Transverse colon (tissue), 4 donors: ENCODE measurements at places on chromosomes 2 and 18. TPM values are rescaled to one million over a fixed set of nuclear protein-coding genes. Genes with fewer than 3 reads are reported as not detected.

The HDAC4 gene
- total RNA-seq: 192 TPM

DNA sequence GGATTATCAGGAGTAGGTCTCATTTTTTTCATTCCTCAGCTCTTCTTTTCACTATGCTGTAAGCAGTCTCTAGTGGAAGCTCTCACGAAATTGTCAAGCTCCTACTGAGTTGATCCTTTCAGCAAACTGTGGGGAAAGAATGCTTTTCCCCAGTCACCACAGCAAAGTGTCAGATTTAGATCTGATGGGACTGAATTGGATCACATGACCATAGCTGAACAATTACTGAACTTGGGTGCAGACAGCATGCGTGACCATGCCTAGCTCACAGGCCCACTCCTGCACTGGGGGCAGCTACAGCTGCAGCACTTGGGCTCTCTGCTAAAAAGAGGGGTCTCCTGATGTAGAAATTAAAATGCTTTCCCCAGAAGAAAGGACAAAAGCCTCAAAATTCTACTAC, 3.1 kb downstream of the ARHGAP15 start:
- no peak overlapping the region for H3K4me3 ChIP-seq
- no peaks in the 10 kb centered on the region for H3K4me1 ChIP-seq
- no peaks in the 10 kb centered on the region for H3K27me3 ChIP-seq
- no peak overlapping the region for H3K27ac ChIP-seq
- no peak for DNase-seq
- H3K36me3 ChIP-seq: no peaks in the 10 kb centered on the region

DNA sequence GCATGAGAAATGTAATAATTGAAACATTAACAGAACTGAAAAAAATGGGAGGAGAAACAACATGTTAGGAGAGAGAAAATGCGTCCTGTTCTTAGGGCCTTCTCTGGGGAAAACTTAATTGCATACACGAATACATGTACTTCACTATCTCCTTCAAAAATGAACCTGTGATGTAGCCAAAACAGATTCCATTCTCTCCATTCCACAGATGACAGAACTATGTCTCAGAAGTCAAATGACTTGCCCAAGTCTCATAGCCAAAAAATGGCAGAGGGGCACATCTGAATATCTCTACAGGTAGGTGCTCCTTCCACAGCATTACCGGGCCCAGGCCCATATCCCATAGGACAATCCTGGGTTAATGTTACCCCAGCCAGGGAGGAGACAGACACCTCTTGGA, 3.9 kb upstream of the DCTN1 start:
- H3K4me1 ChIP-seq: peaks cover 29% of the 10 kb centered on the region
- H3K4me3 ChIP-seq: no peak overlapping the region
- H3K27ac ChIP-seq: no peak overlapping the region
- no peak for DNase-seq
- H3K27me3 ChIP-seq: no peaks in the 10 kb centered on the region
- no peaks in the 10 kb centered on the region for H3K36me3 ChIP-seq

GRCh38 chr2:221896505-221897151, 324.5 kb upstream of the EPHA4 start:
- no peaks in the 10 kb centered on the region for H3K27me3 ChIP-seq
- no peaks in the 10 kb centered on the region for H3K36me3 ChIP-seq
- H3K27ac ChIP-seq: no peak overlapping the region
- no peak overlapping the region for H3K4me3 ChIP-seq

The ANKRD23 gene
- total RNA-seq: 22.7 TPM

DNA sequence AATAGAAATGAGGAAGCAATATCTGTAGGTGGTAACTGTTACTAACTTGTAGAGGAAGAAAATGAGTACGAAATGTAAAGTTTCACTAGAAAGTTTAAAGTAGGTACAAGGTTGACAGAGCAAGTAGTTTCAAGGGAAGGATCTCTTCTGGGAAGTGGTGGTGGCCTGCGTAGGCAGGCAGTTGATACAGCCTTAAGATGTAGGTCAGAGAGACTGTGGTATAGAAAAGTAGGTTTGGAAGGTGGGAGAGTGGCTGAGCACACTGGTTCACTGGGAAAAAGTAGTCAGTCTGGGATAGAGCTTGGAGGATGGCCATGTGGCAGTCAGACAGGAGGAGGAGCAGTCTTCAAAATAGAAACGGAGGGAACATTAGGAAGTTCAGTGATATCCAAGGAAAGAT, 23.5 kb downstream of the KDM3A start:
- peak overlapping the region; percentile 7 for H3K27ac ChIP-seq
- peaks cover 22% of the 10 kb centered on the region for H3K4me1 ChIP-seq
- peaks cover 72% of the 10 kb centered on the region for H3K36me3 ChIP-seq
- H3K4me3 ChIP-seq: no peak overlapping the region

GRCh38 chr2:201987426-201987825, 46.2 kb upstream of the FZD7 start:
- no peak for DNase-seq
- no peak overlapping the region for H3K4me3 ChIP-seq
- no peaks in the 10 kb centered on the region for H3K36me3 ChIP-seq
- H3K27me3 ChIP-seq: no peaks in the 10 kb centered on the region

The GPC1 gene
- 23.9 TPM for total RNA-seq

- no peaks in the 10 kb centered on the region for H3K27me3 ChIP-seq
- no peak overlapping the region for H3K27ac ChIP-seq
- DNase-seq: no peak
- H3K4me1 ChIP-seq: no peaks in the 10 kb centered on the region
- H3K4me3 ChIP-seq: no peak overlapping the region
These were observed 89.8 kb downstream of the TGOLN2 start for GRCh38 chr2:85237849-85238565.

The PRKD3 gene
- 33.7 TPM for total RNA-seq

The LOXHD1 gene
- 0.16 TPM for total RNA-seq

- no peaks in the 10 kb centered on the region for H3K27me3 ChIP-seq
- no peak overlapping the region for H3K27ac ChIP-seq
- H3K4me1 ChIP-seq: peaks cover 3% of the 10 kb centered on the region
- H3K36me3 ChIP-seq: no peaks in the 10 kb centered on the region
These were observed 54.3 kb downstream of the RAB10 start for GRCh38 chr2:26088038-26088643.

DNA sequence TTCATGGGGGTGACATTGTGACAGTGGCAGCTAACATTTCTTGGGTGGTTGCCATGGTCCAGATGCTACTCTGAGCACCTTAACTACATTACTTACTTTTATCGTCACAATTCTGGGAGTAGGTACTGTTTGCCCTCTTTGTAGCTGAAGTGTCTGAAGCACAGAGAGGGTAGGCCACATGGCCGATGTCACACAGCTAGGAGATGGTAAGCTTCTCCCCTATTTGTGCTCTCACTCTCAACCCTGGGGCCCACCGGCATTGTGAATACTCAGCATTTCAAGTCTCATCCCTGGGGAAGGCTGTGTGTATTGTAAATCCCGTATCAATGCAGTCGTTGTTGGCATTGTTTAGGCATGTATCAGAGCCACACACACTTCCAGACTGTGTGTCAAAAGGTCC, 136.6 kb downstream of the ACOXL start:
- no peak overlapping the region for H3K27ac ChIP-seq
- no peaks in the 10 kb centered on the region for H3K36me3 ChIP-seq
- no peak overlapping the region for H3K4me3 ChIP-seq
- H3K27me3 ChIP-seq: no peaks in the 10 kb centered on the region
- no peaks in the 10 kb centered on the region for H3K4me1 ChIP-seq
- no peak for DNase-seq

The CRYBA2 gene
- not detected for total RNA-seq

The SERPINB4 gene
- not detected for total RNA-seq

GRCh38 chr2:205755923-205756322, 73.6 kb downstream of the NRP2 start:
- no peak for DNase-seq
- H3K27me3 ChIP-seq: no peaks in the 10 kb centered on the region
- H3K36me3 ChIP-seq: no peaks in the 10 kb centered on the region
- peaks cover 15% of the 10 kb centered on the region for H3K4me1 ChIP-seq

DNA sequence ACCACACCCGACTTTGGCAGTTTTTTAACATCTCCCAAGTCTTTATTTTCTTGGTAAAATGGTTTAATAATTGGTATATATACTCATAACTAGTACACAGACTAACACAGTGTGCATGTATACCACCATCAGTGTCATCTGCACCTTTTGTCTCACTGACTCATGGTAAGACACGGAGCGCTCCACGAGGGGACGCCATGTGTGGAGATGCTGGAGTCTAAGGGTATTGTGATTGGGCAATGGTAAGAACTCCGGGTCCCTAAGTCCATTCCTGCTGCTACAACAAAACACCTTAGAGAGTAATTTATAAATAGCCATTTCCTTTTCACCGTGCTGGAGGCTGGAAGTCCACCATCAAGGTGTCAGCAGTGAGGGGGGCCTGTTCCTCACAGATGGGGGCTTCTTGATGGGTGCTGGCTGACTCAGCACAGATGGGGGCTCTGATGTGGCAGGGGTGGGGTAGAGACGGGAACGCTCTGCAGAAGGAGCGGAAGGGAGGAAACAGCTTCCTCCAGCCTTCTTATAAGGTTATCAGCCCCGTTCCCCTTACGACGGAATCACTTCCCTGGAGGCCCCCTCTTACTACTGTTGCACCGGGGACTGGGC, 42.0 kb upstream of the EDAR start:
- H3K4me1 ChIP-seq: peaks cover 7% of the 10 kb centered on the region
- H3K4me3 ChIP-seq: peak overlapping the region; percentile 33
- peak overlapping the region; percentile 56 for H3K27ac ChIP-seq
- no peaks in the 10 kb centered on the region for H3K36me3 ChIP-seq
- no peak for DNase-seq
- no peaks in the 10 kb centered on the region for H3K27me3 ChIP-seq

The RNU2-63P gene
- total RNA-seq: not detected

The HMSD gene
- not detected for total RNA-seq

- H3K27ac ChIP-seq: no peak overlapping the region
- no peak for DNase-seq
- no peaks in the 10 kb centered on the region for H3K4me1 ChIP-seq
- no peak overlapping the region for H3K4me3 ChIP-seq
These were observed 55.9 kb downstream of the LYPD6B start for GRCh38 chr2:149094217-149095015.

DNA sequence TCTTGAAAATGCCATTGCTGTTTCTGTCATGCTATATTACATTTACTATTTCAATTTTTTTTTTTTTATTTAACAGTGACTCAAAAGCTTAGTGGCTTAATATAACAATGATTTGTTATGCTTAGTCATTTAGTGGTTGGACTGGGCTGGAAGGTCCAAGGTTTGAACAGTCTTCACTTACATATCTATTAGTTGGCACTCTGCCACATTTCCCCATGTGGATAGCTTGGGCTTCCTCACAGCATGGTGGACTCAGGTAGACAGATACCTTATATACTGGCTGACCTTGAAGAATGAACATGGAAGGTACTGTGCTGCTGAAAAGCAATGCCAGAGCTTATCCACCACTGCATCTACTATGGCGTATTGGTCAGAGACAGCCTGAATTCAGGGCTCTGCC, 909.5 kb upstream of the SOX11 start:
- no peak for DNase-seq
- H3K36me3 ChIP-seq: no peaks in the 10 kb centered on the region
- no peak overlapping the region for H3K27ac ChIP-seq
- no peak overlapping the region for H3K4me3 ChIP-seq

GRCh38 chr18:78611869-78612268, 367.7 kb upstream of the SALL3 start:
- H3K27me3 ChIP-seq: no peaks in the 10 kb centered on the region
- no peak for DNase-seq
- H3K36me3 ChIP-seq: no peaks in the 10 kb centered on the region
- H3K4me1 ChIP-seq: no peaks in the 10 kb centered on the region
- H3K4me3 ChIP-seq: no peak overlapping the region

The SCYGR6 gene
- not detected for total RNA-seq

- H3K36me3 ChIP-seq: no peaks in the 10 kb centered on the region
- H3K4me3 ChIP-seq: no peak overlapping the region
- no peak overlapping the region for H3K27ac ChIP-seq
These were observed 45.2 kb downstream of the ADNP2 start for GRCh38 chr18:80154293-80154692.

- no peak for DNase-seq
- H3K4me1 ChIP-seq: no peaks in the 10 kb centered on the region
- H3K27me3 ChIP-seq: no peaks in the 10 kb centered on the region
- H3K36me3 ChIP-seq: no peaks in the 10 kb centered on the region
These were observed 679.1 kb downstream of the BCL11A start for GRCh38 chr2:59874361-59874760.

DNA sequence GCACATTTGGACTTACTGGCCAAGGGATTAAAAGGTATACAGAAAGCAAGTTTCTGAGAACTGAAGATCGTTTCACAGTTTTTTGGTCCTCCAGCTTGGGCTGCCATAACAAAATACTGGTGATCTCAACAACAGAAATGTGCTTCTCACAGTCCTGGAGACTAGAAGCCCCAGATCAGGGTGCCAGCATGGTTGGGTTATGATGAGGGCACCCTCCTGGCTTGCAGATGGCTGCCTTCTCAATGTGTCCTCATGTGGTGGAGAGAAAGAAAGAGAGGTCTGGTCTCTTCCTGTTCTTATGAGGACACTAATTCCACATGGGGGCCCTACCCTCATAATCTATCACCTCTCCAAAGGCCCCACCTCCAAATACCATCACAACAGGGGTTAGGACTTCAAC, 20.1 kb upstream of the CXCR1 start:
- no peak for DNase-seq
- peaks cover 14% of the 10 kb centered on the region for H3K4me1 ChIP-seq
- no peaks in the 10 kb centered on the region for H3K36me3 ChIP-seq

The LHCGR gene
- total RNA-seq: not detected

GRCh38 chr2:75100011-75100800, 99.1 kb downstream of the TACR1 start:
- H3K4me1 ChIP-seq: no peaks in the 10 kb centered on the region
- H3K27me3 ChIP-seq: no peaks in the 10 kb centered on the region
- DNase-seq: no peak
- H3K27ac ChIP-seq: no peak overlapping the region
- no peaks in the 10 kb centered on the region for H3K36me3 ChIP-seq

The DSC2 gene
- 110 TPM for total RNA-seq

DNA sequence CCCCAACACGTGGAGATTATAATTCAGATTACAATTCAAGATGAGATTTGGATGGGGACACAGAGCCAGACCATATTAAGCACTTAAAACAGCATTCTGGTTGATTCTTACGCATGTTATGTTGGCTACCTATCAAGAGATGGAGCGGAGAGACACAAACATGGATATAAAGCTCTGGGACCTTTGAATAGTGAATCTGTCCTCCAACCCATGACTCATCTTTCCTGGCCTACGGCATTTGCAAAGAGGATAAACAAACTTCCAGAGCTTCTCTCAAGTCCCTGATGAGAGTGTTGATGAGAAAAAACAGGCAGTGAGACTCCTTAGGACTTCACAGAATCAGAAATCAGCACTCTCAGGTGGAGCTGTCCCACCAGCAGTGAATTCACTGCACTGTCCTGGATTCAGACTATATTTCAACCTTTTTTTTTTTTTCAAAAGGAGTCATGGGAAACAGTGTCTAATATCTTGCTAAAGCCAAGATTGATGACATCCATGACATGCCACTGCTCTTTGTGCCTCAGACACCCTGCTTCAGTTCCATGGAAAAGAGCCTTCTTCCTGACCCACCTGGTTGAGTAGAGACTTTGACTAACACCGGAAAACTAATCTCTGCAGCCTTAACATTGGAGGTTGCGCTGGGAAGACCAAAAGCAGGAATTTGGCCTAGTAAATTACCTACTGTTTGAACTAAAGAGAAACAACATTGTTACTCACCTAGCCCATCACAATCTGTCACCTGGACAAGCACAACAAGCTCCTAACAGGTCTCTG, 62.1 kb upstream of the NPAS2 start:
- H3K36me3 ChIP-seq: no peaks in the 10 kb centered on the region
- no peaks in the 10 kb centered on the region for H3K4me1 ChIP-seq
- no peak for DNase-seq

GRCh38 chr18:40935423-40935822, 1019.6 kb upstream of the PIK3C3 start:
- no peak for DNase-seq
- no peaks in the 10 kb centered on the region for H3K36me3 ChIP-seq
- no peaks in the 10 kb centered on the region for H3K27me3 ChIP-seq
- H3K4me1 ChIP-seq: no peaks in the 10 kb centered on the region
